Stimulated activated CD8-positive, alpha-beta memory T cell treated with anti-CD3 and anti-CD28 coated beads, Interleukin-2, amount 100 ng/mL, for 48 hours (primary cell): ENCODE measurements at places on chromosomes 12 and 14.

DNA sequence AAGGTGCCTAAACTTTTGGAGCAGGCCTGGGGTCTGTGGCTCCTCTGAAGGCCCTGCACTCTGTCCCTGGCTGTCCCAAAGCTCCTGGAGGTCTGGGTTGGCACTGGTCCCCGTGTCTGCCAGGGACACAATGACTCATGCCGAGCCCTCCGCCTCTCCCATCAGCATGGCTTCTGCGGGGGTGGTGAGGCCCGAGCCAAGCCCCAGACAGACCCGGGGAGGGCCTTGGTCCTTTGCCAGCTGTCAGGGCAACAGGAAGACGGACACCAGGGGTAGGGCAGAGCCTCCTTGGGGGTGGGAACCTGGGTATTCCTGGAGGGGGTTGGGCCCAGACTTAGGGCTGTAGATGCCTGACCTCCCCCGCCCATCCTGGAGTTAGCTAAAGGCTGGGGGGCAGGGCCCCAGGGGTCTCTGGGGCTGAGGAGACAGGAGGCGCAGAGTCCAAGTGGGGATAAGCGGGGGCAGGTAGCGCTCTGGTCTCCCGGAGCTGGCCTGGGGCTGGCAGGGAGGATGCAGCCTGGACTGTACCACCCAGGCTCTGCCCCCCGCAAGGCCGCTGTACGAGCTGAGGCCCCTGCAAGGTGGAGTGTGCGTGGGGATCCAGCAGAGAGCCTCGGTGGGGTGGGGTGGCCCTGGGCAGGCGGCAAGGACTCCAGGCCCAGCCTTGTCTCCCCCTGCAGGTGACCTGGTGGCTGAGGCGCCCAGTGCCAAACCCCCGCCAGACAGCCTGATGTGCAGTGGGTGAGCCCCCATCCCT lies 16.4 kb upstream of the PUS1 start:
- DNase-seq: no peak

- no peak for DNase-seq
Observed at GRCh38 chr14:26206640-26207039, 391.2 kb downstream of the NOVA1 start.

GRCh38 chr12:5429741-5430557 lies 2.0 kb upstream of the NTF3 start:
- no peak for DNase-seq

DNA sequence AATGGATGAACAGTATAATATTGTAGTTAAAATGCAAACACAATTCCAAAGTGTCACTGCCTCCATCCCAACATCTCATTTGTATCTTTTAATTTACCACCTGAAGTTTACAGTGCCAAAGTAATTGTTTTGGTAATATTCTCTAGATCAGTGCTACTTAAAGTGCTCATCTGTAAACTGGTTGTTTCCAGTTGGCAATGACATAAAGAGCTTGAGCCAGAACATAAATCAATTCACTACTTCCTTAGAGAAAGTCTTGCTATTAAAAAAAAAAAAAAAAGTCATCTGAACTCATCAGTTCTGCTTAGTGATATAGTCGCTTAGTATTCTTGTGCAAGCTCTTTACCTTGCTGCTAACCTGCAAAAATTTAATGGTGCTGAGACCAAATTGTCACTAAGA lies 16.4 kb downstream of the PLCZ1 start:
- no peak for DNase-seq

GRCh38 chr14:21917699-21918436 lies 244.2 kb upstream of the OR4E1 start:
- DNase-seq: no peak

DNA sequence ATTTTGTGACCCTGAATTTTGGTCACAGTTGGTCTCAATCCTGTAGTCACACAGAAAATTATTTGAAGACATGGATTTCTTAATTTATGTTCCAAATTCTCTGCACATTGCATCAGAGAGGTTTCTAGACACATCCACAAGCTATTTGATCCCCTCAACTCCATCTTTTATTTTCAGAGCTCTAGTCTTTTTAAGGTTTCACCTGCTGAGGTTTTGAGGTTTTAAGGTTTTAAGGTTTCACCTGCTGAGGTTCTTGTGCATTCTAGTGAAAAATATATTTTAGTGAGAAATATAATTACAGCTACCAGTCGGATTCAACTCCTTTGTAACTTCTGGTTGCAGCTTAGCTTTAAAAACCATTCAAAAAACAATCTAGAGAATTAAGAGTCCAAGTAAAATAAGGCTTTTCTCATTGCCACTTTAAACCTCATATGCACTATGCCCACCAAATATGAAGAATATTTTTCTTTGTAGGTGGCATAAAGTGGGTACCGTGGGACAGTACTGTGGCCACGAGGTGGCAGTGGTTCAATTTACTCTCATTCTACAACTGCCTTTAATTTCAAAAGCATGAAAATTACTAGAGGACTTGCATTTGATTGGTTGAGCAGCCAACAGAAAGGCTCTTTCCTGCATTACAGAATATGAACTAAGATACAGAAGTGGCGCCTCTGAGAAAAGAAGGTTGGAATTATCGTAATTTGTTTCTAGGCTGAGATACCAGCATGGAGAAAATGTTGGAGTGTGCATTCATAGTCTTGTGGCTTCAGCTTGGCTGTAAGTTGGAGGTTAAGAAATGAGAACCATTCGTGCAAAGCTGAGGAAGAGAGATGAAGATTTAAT lies 366.5 kb upstream of the OR4E1 start:
- DNase-seq: no peak

- DNase-seq: no peak
Observed at GRCh38 chr12:102010265-102010994, 51.4 kb downstream of the WASHC3 start.

GRCh38 chr12:25828188-25828587 lies 130.3 kb upstream of the RASSF8 start:
- no peak for DNase-seq

GRCh38 chr14:32350020-32350419 lies 20.9 kb downstream of the AKAP6 start:
- no peak for DNase-seq
